AG20443 (cell line): ENCODE measurements at places on chromosomes 12 and 14.

DNA sequence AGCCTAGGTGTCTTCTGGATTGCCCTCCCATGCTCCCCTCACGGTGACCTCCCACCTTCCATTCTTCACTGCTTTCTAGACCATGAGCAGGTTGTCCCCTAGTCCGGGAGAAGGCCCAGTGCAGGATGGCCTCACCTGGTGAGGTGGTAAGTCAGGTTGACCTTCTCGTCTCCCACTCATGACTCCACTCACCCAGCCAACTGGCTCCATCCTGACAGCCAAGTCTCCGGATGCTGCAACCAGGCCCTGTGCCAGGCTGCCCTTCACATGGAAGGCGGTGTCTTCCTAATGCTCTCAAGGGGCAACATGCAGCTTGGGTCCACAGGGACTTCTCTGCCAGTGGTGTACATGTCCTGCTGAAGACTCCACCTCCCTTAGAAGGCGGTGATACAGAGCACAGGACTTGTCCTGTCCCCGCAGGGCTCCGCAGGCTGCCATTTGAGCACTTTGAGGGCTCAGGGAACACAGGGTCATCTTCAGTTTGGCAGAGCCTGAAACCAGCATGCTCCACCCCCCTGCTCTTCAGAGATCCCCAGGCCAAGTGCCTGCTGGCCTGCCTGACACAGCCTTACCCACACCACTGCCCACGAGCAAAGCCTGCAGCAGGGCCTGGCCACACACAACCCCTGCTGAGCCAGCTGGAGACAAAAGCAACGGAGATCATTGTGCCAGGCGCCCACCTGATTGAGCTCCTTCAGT is 25.4 kb downstream of the BATF start:
- no peak for DNase-seq

DNA sequence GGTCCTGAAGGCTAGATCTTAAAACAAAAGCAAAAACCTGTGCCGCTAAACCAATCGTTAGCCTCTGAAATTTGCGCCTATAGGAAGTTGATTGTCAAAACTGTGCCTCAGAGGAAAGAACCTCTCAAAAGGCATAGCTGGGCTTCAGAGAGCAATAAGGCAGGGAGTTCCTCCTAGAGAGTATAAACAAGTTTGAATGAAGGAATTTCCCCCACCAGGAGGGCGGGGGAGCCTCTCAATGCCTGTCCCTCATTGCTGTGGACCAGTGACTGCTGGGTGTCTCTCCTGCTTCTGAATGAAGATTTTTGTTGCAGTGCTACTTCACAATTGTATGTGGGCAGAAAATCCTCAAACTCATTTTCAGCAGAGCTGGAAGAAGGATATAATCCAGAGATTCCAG is 88.6 kb downstream of the KCNK10 start:
- no peak for DNase-seq

GRCh38 chr14:103523575-103523954 is 935 bp upstream of the CKB start:
- no peak for DNase-seq

DNA sequence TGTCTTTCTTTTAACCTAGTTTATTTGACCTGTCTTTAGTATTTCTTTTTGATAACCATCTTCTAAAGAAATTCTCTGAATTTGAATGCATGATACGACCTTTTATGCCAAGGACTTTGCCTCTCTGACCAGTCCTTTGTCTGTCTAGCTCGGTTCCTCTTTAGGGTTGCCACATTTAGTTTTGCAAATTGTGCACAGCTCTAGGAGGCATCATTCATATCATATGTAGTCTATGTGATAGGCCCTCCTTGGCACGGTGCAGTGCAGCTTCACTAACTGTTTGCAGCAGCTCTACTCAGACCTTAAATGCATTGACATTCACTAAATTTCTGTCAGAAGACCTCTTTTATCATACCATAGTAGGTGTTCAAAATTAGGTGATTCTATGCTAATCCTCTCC is 75.6 kb downstream of the USP15 start:
- DNase-seq, result no peak

- DNase-seq, result no peak
Observed at GRCh38 chr12:22979854-22980469, 355.0 kb downstream of the ETNK1 start.

DNA sequence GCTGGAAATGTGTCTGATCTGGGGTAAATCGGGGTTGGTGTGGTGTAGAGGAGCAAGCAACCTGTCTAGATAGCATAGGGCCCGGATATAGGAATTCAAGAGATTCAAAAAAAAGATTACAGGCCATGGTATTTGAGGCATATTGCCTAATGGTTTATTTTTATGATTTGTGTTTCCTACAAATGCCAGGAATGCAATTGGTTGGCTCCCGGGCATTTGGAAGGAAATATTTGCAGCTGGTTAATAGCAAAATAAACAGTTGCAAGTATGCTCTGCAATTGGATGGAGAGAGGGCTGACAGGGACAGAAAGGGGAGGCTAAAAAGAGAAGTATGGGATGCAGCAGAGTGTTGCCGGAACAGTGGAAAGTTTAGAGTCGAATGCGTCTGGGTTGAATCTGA is 315.6 kb upstream of the ATP2B1 start:
- peak; percentile 57 for DNase-seq

DNA sequence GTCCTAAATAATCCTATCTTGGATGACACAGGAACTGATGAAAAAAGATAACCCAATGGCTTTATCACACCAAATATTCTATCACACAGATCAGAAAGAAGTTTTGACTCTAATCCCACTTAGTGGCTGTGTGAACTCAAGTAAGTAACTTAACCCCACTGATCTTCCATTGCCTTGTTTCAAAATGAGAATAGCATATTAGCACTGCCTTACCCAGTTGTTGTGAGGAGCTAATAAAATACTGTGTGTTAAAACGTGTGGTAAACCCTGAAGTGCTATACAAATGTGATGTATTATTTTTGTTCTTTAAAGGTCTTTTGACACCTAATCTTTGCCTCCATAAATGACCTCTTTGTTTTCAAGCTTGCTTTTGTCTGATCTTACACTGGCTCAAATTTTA is 60.9 kb upstream of the ARID2 start:
- DNase-seq, result no peak

- DNase-seq, result no peak
Observed at GRCh38 chr12:53744130-53744441, 7.7 kb downstream of the CISTR start.

DNA sequence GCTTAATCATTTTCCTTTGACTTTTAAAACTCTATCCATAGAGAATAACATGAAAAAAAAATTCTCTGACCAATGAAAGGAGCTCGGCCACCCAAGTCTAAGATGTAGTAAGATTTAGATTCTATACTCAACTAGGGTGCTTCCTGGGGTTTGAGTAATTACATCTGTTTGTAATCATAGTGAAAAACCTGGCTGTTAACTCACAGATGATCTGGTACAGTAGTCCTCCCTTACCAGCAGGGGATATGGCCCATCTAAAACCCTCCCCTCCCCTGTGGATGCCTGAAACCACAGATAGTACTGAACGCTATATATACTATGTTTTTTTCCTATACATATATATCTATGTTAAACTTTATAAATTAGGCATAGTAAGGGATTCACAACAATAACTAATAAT is 89.2 kb downstream of the DAAM1 start:
- no peak for DNase-seq

- DNase-seq, result no peak
Observed at GRCh38 chr14:38145142-38145541, 62.6 kb upstream of the SSTR1 start.

DNA sequence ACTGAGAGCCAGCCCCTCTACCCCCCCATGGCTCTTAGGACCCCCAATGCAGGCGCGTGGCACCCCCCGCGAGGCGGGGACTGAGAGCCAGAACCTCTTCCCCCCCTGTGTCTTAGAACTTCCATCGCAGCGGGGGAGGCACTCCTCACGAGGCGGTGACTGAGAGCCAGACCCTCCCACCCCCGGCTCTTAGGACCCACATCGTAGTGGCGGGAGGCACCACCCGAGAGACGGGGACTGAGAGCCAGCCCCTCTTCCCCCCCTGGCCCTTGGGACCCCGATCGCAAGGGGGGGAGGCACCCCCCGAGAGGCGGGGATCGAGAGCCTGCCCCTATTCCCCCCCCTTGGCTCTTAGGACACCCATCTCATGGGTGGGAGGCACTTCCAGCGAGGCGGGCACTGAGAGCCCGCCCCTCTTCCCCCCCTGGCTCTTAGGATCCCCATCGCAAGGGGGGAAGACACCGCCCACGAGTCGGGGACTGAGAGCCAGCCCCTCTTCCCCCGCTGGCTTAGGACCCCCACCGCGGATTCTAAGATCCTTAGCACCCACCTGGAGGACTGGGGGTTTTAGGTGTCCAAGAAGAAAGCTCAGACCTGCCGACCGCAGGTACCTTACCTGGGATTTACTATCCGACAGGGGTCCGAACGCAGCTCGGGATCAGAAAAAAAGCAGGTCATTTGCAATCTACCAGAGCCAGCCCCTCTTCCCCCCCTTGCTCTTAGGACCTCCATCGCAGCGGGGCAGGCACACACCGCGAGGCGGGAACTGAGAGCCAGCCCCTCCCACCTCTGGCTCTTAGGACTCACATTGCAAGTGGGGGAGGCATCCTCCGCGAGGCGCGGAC is 44.9 kb downstream of the DDX11 start:
- DNase-seq, result peak; percentile 40

DNA sequence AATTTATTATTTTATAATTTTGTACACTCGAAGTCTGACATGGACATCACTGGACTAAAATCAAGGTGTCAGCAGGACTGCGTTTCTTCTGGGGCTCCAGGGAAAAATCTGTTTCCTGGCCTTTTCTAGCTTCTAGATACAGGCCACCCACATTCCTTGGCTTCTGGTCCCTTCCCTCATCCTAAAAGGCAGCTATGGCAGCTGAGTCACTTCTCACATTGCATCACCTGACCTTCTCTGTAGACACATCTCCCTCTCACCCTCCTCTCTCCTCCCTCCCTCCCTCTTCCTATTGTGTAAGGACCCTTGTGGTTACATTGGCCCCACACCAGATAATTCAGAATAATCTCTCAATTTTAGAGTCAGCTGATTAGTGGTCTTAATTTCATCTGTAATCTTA is 92.4 kb downstream of the RPS6KA5 start:
- no peak for DNase-seq

GRCh38 chr12:56007564-56008559 is 10.8 kb downstream of the SUOX start:
- DNase-seq, result peak; percentile 83

DNA sequence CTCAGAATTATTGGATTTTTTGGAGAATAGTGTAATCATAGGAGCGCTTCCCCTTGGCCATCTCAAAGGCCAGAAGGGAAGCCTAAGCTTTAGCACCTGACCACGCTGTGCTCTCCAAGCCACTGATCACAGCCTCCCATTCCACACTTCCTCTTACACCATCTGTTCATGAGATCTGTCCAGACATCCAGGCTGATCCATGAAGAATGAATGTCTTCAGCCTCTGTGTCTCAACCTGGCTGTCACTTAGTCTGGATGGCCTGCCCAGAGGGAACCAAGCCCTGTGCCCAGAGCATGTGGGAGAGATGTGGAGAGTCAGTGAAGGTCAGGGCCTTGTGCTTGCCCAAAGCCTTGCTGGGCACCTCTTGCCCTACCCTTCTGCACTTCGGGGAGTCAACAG is 40.5 kb downstream of the TSPAN11 start:
- DNase-seq, result no peak

DNA sequence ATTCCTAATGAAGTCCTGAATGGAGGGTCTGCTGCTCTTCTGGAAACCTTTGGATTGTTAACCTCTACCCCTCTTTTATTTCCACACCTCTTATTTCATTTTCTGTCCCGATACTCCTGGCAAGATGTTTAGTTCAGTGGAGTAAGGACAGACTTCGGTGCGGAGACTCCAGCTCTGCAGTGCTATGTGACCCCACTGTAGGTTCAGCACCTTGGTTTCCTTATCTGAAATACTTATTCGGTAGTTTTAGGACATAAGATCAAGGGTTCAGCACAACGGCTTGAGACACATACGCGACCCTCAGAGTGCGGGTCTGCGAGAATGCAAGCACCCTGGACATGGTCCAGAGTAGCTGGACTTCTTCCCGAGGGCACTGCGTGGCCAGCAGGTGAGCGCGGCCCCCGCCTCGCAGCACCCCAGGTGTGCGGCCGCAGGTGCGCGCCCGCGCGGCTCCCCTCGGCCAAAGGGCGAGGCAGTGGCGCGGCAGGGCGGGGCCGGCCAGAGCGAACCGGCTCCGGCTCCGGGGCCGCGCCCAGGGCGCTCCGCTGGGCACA is 465 bp upstream of the FGD4 start:
- DNase-seq, result no peak

DNA sequence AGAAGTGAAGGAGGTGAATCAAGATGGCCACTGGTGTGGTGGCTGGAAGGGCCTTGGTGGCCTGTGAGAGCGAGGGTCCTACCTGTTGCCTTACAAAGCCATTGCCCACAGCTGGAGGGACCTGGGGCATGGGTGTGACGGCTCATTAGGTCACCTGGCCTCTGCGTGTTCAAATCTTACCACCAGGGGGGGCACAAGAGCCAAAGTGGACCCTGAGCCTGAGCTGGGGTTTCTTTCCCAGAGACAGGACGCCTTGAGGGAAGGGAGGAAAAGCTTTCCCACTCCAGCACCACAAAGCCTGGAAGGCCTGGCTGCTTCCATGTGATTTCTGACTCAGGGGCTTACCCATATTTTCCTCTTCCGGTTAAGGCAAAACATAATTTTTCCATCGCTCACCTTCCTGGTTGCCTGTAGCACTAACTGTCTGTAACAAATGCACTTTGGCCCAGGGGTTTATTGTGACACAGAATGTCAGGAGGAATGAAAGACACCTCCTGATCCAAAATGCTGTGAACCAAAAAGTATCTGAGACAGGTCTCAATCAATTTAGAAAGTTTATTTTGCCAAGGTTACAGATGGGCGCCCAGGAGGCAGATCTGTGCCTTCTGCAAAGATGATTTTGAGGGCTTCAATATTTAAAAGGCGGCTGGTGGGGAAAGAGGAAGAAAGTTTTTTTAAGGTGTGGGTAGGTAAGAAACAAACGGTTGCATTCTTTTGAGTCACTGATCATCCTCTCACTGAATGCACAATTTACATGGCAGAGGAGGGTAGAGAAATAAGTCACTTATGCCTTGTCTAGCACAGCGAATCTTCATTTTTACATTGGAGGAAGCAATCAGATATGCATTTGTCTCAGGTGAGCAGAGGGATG is 4.3 kb upstream of the CD9 start:
- peak; percentile 95 for DNase-seq

DNA sequence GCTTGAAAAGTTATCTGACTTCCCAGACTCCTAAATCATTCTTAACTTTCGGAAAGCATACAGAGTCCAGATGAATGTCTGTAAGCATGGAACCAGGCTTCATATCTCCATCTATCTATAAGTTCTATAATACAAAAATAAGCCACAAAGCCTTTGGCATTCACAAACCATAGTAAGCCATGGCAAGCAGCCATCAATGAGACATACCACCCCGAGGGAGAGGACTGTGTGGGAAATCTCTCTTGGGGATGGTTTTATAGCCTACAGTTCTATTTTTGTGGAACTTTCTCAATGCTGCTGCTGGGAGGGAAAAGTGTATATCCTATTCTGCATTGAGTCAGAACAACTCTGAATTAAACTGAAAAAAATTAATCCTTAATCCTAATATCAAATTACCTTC is 20.4 kb downstream of the EGLN3 start:
- DNase-seq, result no peak
